ENCODE measurements at places on chromosomes 2 and 18.

DNA sequence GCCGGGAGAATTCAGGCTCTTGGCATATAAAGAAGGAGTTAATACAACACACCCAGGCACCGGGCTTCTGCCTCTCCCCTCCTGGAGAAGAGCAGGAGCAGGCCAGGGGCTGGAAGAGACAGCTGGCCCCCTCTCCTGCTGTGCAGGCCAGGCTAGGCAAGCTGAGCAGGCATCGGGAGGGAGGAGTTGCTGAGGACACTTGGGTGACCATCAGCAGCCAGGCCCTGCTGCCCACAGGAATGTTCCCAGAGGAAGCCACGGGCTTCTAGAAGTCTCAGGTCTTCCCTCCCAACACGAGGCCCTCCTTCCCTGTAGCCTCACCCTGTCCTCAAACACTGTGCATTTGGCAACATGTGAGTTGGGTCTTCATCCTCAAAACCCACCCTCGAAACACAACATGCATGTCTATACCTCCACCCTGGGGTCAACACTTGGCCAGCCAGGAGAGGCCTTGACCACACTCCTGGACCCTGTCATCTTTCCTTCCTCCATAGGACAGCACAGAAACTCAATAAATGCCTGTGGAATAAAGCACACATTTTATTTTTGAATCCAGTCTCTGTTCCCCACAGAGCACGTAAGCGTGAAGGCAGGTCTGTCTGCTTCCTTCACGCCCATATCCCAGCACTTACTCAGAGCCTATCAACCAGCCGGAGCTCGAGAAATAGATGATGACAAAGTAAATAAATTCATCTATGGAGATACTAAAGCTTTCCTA is 433.8 kb upstream of the ID2 start:
- no peak for DNase-seq

GRCh38 chr2:36411962-36412444 is 56.4 kb downstream of the CRIM1 start:
- no peak for DNase-seq

GRCh38 chr2:233375490-233376314 is 21.4 kb downstream of the DGKD start:
- DNase-seq: no peak

GRCh38 chr18:63972002-63972376 is 2.1 kb downstream of the SERPINB8 start:
- DNase-seq: no peak

DNA sequence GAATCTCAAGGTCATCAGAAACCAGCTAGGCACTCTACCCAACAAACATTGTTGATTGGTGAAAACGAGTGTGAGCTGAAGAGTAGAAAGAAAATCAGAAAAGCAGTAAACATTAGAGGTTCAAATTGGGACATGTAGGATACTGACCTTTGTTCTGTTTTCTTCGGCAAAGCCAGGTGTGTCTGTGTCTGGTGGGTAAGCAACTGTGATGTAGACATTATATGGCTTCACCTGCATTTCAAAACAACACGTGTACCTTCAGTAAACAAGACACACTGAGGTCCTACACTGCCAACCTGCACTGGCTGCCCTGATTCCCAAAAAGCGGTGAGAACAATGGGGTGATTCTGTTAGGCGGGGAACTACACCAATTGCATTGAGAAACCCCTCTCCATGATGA is 22.7 kb downstream of the KDSR start:
- no peak for DNase-seq

DNA sequence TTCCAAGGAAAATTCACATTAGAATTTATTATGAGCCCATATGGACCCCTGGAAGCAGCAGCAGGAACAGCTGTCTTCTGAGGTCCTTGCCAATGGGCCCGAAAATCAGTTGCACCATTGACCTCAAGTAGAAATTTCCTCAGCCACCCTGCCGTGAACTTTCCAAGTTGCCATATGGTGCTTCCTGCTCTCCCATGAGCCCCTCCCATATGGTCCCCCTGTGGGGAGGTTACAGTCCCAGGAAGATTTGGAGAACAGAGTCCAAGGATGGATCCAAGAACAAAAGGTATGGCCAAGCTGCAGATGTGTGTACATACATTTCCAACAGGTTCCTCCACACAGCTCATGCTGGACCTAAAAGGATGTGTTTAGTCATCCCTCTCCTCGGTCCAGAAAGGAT is 34.6 kb downstream of the DIPK1C start:
- DNase-seq: no peak

GRCh38 chr2:209694748-209695147 is 76.9 kb upstream of the UNC80 start:
- no peak for DNase-seq

DNA sequence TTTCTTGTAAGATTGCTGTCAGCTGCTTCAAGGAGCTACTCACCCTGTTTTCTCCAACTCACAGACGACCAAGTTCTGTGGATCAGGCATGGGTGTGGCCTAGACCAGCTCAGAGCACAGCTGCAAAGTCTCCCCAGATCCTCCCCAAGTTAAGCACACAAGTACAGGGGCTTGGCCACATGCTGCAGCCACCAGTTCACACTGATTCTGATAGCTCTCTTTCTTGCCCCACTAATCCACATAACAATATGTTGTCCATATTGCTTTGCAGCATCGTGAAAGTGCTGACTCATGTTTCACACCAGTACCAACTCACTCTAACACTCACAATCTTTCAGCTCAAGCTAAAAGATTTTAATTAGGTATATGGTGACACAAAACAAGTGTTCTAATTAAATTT is 437.0 kb downstream of the PARD3B start:
- no peak for DNase-seq

DNA sequence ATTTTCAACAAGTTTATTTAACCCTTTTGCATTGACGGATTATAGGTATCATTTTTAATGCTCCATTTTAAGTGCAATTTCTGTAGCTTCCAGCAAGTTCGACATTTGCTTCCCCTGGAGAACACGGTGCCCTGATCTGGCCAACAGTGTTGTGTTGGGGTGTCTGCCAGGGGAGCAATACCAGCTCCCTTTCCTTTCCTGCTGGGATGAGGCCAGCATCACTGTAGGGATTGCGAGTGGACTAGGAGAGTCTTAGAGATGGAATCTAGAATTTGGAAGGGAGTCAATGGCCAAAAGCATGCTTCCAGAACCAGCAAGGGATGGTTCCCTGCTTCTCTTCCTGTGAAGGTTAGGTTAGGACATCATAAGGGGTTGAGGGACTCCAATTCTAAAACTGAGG is 135.2 kb downstream of the RTN4 start:
- no peak for DNase-seq

- no peak for DNase-seq
Measured at GRCh38 chr18:52000435-52000834, 339.6 kb upstream of the DCC start.

DNA sequence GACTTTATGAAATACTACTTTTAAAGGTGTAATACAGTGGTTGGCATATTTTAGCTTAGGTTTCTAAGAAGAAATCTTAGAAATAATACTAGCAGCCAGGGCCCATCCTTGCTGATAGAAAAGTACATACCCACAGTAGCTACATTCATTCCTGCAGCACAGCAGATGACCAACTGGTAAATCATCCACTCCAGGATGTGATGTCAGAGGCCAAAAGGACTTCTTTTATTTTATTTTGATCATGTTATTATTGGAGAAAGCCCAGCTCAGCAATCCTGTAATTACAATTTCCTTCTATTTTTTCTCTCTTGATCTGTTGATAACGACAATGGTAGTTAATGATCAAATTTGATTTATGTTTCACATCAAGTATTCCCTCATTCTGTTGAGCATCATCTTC is 18.0 kb upstream of the TTN start:
- DNase-seq: no peak

GRCh38 chr2:19710230-19710629 is 191.6 kb downstream of the TTC32 start:
- DNase-seq: no peak

- no peak for DNase-seq
Measured at GRCh38 chr2:45137966-45138695, 128.9 kb upstream of the SIX2 start.

- no peak for DNase-seq
Measured at GRCh38 chr2:129201696-129202095, 777.8 kb upstream of the RAB6C start.

DNA sequence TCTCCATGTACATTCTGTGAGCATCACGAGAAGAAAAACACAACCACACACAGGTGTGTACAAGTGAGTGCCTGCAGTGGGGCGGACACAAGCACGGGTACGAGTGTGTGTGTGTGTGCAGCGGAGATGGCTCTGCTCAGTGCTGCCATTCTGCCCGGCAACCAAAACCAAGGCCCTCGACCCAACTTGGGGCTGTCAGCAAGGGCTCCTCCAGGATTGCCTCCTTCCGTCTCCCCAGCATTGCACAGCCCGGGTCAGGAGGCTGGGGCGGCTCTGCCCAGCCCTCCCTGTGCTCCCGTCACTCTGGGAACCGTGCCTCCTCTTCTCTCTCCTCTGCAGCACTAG is 66.5 kb downstream of the PXDN start:
- no peak for DNase-seq

- DNase-seq: no peak
Measured at GRCh38 chr2:12484536-12485115, 232.1 kb upstream of the TRIB2 start.

DNA sequence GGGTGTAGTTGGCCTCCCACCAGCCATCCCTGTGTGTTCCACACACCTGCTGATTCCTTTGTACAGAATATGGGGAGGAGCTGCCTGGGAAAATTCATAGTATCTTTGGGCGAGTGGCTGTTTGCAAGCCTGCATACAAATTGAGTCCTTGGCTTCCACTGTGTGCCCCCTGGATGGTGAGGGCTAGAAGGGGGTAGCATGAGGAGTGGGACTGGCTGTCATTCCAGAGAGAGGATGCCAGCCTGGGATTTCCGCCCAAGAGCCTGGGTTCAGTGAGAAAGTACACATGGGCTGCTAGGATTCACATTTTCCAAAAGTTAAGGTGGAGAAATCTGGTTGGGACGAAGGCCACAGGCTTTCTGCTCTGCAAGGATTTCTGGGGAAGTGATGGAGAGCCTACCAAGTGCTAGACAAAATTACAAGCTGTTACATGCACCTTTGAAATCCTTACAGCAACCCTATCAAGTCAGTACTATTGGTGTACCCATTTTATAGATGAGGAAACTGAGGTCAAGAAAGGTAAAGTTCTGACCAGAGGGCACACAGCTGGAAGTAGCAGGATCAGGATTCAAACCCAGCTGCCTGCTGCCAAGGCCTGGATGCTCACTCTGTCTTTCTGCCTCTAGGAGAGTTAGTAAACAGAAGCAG is 606 bp upstream of the TOGARAM2 start:
- no peak for DNase-seq

GRCh38 chr18:5475267-5475666 is 68.5 kb downstream of the EPB41L3 start:
- no peak for DNase-seq

DNA sequence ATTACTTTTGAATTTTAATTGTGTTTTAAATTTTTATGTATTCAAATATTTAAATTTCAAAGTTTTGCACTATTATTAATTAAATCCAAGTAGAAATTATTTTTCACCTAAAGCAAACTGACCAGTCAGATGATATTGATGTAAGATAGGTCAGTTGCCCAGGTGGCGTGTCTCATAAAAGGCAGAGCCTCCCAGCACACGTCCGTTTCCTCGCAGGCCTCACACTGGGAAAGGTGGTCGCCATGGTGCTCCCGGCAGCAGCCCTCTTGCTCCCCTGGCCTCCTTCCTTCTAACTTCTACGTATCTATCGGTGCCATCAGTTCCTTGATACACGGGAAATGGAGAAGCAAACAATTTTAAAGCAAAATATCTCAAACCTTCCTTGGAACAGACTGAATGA is 516.8 kb downstream of the GALR1 start:
- no peak for DNase-seq

- DNase-seq: no peak
Measured at GRCh38 chr2:201164166-201164565, 18.8 kb upstream of the CASP10 start.

GRCh38 chr2:240876035-240876474 is 7.4 kb downstream of the AGXT start:
- no peak for DNase-seq

DNA sequence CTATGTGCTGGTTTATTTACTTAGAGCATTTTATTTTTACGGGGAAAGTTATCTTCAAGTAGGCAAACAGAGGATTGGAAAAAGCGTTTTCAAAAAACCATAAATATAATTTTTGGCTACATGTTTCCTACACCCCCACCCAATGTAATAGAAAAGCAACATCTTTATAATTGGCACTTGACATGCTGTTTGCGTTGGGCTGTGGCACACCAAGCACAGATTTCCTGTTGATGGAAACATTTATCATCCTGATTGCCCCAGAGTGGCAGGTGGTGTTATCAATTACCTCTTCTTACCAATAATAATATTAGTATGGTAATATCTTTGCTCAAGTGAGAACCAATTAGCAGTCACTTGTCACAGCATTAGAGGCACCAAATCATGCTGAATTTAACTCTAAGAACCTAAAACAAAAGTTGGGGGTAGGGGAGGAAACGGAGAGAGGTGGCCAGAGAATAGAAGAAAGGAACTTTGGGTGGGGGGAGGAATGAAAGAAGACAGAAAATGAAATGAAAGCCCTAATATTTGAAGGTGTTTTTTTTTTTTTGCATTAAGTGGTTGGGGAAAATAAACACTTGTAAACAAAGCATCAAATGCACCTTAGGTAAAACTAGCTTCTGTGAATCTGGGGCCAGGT is 3.8 kb upstream of the SALL3 start:
- DNase-seq: no peak
